Activated CD4-positive, alpha-beta T cell treated with anti-CD3 and anti-CD28 coated beads, Interleukin-2, amount 50 U/mL, for 1 hour (primary cell): ENCODE measurements at places on chromosomes 2 and 18.
A peak's percentile ranks its signal among the peaks of the same experiment; 100 is the strongest.

DNA sequence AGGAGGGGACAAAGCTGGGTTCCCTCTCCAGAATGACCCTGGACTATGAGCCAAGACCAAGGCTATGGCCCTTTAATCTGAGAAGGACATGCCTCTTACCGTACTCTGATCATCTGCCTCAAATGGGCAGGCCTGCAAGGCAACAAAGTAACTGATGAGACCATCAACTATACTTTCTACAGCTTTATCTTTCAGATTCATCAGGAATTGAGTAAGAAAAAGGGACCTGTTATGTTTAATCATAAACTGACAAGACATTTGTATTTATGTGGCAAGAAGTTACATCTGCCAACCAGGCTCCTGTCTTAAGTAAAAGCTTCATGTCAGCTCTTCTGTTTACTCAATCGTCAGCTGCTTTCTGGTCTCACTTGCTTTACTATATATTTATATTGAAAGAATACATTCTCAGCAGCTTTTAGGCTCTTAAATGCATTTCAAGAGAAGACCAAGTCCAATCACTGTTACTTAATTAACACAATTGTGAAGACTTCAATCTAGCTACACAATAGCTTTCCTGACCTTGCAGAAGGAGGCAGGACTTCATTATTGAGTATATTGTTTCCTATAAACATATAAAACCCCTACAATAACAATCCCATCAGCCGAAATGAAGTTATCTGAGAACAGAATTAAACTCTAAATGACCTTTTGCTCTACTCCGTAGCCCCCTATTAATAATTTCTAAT lies 163.8 kb downstream of the ETAA1 start:
- DNase-seq = no peak

GRCh38 chr2:142562900-142563299 lies 314.6 kb upstream of the KYNU start:
- no peak for DNase-seq

- no peak for DNase-seq
These were observed 117.6 kb downstream of the SH3RF3 start for GRCh38 chr2:109246616-109247015.

- DNase-seq = peak; percentile 23
These were observed 2.8 kb downstream of the PREPL start for GRCh38 chr2:44358503-44358902.

- no peak for DNase-seq
These were observed 259.2 kb downstream of the TGIF1 start for GRCh38 chr18:3709205-3709604.

DNA sequence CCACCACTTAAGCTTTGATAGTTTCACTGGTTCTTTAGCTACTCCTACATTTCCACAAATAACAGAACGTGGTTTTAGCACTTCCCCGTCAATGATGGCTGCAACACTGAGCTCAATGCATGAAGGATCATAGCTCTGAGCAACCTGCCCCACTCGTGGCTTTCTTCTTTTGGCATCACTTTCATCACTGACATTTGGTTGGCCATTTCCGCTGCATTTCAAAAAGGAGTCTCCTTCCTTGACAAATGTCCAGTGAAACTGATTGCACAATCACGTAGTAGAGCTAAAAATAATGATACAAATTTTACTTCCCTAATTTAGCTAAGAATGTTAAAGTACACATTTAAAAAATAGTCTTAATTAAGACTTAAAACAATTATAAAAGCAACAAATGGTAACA lies 205.2 kb upstream of the HDAC4 start:
- no peak for DNase-seq

DNA sequence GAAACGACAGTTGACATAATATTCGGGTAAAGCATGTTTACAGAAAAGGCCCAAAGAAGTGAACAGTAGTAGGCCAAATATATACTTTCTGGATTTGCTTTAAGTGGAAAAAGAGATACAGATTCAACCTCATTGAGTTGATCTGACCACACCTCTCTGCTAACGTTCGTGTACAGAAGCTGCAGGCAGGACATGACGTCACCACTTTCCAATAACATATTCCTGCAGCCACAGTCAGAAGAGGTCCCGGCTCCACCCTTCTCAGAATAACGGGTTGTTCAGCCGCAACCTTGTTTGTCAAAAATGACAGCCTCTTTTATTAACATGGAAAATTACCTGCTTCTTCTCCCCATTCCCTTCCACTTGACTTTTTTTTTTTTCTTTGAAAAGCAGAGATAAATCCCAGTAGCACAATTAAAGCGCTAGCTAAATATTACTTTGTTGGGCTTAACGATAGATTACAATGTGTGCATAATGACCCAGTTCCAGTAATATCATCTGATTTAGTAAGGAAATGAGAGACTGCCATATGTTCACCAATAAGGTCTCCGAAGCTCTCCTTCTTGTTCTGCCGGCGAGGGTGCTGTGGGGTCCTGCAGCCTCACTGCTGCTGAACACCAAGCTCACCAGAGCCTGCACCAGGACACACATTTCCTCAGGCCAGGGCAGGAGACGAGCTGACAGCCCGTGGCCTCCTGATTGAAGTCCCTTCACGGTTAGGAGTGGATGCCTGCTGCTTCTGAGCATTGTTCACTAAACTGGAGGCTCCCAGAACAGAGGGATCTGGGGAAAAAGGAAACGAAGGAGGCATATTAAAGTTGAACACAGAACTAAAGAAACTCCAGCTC lies 451.0 kb upstream of the SALL3 start:
- no peak for DNase-seq

GRCh38 chr18:22285361-22286140 lies 116.2 kb downstream of the GATA6 start:
- no peak for DNase-seq

DNA sequence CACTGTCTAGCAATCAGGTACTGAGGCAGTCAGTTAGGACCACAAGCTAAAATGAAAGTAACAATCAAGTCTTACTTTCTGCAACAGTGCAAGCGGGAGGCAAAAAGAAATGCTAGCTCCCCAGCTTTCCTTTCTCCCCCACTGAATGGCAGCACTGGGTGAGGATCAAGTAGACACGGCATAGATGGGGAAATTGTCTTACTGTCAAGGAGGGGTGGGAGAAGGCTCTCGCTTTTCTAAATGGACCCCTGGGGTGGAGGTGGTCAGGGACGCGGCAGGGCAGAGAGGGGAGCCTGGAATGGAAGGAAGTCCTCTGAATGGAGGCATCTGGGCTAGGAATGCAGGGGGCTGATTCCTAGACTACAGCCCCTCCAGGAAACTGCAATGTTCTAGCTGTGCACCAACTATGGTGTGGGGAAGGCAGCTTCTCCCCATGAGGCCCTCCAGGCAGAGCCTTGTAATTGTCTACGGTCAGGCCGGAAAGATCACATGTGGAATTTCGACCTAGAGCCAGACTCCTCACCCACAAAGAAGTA lies 24.3 kb downstream of the METTL8 start:
- no peak for DNase-seq

- DNase-seq = no peak
These were observed 22.6 kb upstream of the PELI1 start for GRCh38 chr2:64166637-64167420.

GRCh38 chr18:74337155-74337911 lies 21.7 kb downstream of the C18orf63 start:
- DNase-seq = no peak

GRCh38 chr2:180385601-180386201 lies 378.6 kb upstream of the CWC22 start:
- no peak for DNase-seq

DNA sequence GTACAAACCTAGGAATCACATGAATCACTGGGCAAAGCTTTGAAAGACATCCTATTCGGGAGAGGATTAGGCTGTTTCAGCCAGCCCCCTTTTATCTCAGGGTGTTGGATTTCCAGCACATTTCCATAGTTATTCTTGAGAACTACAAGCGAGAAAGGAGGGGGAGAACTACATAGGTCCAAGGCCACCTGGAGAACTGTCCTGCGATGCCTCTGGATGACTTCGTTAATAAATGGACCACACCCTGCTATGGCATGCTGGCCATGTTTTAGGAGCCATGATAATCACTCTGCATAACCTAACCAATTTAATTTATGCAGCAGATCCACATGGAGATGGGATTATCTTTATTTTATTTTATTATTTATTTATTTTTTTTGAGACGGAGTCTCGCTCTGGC lies 29.9 kb downstream of the RHBDD1 start:
- no peak for DNase-seq

- no peak for DNase-seq
These were observed 217.3 kb downstream of the ETAA1 start for GRCh38 chr2:67614454-67614853.

DNA sequence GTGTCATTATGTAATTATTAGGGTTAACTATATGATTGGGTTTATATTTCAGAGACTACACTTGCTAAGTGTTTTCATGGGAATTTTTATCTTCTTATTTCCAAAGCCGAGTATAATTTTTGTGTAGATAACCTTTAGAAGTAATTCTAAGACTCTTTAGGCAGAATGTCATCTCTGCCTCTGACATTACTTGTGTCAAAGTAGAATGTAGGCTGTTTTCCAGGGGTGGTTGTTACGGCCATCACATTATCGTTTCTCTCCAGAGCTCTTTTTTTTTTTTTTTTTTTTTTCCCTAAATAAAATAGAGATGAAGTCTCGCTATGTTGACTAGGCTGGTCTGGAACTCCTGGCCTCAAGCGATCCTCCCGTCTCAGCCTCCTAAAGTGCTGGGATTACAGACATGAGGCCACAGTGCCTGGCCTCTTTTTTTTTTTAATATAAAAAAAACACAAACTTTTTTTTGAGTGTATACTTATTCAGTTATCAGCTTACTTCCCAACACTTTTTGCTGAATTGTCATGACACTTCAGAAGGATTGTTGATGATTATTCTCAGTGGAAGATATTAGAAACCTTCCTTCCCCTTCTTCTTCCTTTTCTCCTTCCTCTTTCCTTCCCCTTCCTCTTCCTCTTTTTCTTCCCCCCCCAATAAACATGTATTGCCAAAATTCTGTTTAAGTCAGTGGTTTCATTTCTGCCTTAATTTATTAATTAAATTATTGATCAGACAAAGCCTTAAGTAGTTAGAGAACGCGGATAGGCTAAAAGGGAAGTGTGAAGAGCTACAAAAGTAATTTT lies 2.3 kb downstream of the PIKFYVE start:
- no peak for DNase-seq

DNA sequence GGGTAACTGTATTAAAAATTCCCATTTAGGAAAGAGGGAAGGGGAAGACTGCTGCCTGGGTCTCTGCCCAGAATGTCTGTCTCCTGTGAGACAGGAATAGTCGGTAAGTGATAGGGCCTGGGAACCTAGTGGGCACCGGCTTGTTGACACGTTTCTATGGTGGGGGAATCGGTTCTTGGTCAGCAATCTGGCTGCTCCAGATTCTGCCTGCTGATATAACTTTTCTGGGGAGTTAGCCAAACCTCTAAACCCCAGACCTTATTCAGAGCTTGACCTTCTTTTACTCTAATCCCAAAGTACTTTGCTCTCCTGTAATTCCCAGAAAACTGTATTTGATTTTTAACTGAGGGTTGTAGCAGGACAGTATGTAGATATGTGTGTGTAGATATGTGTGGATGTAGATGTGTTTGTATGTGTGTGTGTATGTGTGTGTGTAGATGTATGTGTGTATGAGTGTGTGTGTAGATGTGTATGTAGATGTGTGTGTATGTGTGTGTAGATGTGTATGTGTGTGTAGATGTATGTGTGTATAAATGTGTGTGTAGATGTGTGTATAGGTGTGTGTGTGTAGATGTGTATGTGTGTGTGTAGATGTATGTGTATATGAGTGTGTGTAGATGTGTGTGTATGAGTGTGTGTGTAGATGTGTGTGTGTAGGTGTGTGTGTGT lies 61.8 kb upstream of the TXNDC2 start:
- no peak for DNase-seq

- DNase-seq = no peak
These were observed 352.6 kb upstream of the CRIM1 start for GRCh38 chr2:36002941-36003340.

DNA sequence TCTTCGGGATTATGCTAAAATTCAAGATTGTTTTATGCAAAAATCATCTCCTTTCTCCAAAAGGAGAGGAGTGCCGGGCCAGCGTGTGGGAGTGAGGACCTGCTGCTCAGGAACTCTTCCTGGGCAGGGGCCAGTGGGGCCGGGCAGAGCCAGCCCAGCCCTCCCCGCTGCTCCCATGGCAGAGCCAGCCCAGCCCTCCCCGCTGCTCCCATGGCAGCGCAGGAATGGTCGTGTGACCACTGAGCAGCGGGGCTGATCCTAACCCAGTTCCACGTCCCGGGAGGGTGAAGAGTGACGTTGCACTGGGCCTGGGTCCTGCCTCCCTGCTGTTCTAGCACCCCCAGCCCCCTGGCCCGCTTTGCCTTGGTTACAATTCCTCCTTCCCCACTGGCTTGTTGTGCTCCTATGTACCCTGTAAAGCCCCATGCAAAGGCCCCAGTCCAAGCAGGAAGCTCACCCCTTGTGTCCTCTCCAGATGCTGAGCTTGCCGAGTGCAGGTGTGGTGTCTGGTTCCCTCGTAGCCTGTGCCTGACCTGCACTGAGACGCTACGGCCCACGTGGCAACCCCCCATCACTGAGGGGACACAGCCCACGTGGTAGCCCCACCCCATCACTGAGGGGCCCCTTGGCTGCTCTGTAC lies 11.4 kb upstream of the NEU4 start:
- no peak for DNase-seq

DNA sequence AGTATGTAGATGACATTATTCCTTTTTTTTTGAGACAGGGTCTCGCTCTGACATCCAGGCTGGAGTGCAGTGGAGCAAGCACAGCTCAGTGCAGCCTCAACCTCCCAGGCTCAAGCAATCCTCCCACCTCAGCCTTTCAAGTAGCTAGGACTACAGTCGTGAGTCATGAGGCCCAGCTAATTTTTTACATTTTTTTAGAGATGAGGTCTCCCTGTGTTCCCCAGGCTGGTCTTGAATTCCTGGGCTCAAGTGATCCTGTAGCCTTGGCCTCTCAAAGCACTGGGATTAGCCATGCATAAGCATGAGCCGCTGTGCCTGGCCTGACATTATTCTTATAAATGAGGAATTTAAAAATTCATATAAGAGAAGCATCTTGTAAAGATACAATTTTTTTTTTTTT lies 86.9 kb downstream of the FAM117B start:
- no peak for DNase-seq

- DNase-seq = no peak
These were observed 132.8 kb upstream of the NCK2 start for GRCh38 chr2:105611811-105612424.

DNA sequence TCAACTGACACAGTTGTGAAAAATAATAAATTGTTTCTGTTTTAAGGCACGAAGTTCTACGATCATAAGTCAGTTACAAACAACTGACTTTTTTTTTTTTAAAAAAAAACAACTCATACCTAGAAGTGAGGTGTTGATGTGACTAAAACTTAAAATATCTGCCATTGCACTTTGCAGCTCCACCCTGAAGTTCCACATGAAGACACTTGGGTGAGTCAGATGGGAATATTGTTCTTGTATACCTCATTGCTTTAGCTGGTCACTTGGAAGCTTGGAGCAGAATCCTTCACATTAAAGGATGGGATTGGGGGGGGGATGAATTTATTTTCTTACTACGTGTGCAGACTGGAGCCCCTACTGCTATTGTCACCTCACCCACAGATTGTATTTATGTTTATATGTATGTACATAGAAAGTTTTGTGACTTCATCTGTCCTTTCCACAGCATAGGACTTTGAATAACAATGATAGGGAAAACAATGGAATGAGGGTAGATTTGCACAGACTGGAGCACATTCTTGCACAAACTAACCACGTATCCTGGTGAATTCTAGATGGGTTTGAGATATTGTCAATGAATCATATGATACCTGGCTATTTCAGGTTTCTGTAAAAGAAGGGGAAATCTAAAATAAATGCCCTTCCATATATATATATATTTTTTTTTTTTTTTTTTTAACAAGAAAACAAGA lies 57.9 kb upstream of the ARHGAP15 start:
- no peak for DNase-seq

- DNase-seq = no peak
These were observed 70.3 kb downstream of the PPP1R1C start for GRCh38 chr2:182055993-182056392.
